AG08395 (cell line): ENCODE measurements at places on chromosomes 1 and 21.

DNA sequence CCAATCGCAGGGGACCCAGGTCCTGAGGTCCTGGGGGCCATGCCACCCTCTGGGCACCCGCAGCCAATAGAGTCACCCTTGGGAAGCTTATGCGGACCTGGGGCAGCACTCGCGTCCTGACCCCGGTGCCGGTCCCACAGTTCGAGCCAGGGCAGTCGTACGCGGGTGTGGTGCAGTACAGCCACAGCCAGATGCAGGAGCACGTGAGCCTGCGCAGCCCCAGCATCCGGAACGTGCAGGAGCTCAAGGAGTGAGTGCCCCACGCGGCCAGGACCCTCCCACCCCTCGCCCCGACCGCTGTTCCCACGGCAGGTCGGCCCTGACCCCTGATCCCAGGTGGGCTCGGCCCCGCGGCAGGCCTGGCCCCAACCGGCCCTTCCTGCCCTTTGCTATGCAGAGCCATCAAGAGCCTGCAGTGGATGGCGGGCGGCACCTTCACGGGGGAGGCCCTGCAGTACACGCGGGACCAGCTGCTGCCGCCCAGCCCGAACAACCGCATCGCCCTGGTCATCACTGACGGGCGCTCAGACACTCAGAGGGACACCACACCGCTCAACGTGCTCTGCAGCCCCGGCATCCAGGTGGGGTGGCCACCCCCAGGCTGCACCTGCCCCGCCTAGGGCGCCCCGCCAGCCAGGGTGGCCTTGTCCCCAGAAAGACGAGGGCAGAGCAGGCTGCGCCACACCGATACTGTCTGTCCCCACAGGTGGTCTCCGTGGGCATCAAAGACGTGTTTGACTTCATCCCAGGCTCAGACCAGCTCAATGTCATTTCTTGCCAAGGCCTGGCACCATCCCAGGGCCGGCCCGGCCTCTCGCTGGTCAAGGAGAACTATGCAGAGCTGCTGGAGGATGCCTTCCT lies 20.5 kb downstream of the COL6A1 start:
- DNase-seq, result no peak

DNA sequence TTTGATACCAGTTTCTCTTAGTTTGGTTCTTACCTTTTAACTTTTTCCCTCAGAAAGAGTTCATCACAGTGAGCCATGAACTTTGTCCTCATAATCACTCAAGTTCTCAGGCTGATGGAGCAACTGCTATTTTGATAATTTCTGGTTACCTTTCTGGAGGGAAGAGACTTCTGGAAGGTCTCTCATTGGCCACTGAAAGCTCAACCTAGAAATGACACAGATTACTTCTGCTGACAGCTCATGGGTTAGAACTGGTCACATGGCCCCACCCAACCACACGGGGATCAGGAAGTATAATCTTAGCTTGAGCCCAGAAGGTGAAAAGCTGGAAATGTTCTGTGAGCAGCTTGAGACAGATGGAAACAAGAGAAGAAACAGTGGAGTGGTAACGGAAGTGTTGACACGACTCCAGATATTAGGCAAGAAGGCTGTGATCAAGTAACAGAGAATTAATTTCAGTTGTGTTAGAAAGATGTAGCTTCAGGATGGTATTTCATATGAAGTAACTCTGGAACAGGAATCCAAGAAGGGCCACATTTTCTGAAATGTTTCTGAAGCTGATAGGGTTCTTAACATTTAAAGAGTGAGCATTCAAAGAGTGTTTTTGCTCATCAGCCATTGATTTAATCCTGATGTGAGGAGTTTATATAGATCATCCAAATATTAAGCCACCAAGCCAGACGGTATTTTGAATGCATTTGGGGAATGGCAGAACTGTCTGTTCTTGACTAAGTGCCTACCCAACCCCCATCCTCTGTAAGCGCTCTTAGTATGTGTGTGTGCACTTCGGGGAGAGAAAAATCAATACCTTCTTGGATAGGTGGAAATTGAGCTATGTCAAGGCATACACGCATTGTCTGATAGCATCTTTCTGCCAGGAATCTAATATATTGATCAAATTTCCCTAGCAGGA lies 21.9 kb upstream of the XPR1 start:
- peak; percentile 22 for DNase-seq

DNA sequence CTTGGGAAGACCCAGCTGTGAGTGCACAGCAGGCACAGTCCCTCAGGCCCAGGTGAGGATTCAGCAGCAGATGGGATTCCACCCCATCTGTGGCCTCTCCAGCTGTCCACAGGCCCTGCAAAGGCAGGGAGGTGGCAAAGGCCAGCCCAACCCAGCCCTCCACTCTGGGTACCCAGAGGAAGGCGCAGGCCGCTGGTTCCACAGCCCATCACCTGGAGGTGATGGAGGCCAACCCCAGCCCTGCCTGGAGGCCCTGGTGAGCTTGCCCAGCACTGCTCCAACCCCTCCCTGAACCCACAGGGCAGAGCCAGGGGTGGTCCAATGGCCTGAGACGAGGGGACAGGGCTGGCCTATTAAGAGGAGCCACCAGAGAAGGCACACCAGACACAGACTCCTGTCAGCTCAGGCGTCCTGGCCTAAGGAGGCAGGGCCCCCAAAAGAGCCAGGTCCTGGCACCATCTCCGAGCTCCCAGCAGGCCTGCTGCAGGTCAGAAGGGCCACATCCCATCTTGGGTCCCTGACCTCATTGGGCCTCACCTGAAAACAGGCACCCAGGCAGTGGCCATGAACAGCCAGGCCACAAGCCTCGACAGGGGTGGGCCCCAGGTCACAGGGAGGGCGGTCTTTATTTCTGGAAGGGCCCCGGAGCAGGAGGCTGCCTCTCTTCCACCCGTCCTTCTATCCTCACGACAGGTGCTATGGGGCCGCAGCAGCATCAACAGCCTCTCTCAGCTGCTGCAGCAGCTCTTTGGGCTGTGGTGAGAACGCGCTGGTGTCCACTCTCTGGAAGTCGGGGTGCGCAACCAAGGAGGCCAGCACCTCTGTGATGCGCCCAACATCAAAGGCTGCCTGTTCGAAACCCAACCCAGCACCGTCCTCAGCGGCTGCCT lies 3.2 kb downstream of the JMJD4 start:
- DNase-seq, result no peak

DNA sequence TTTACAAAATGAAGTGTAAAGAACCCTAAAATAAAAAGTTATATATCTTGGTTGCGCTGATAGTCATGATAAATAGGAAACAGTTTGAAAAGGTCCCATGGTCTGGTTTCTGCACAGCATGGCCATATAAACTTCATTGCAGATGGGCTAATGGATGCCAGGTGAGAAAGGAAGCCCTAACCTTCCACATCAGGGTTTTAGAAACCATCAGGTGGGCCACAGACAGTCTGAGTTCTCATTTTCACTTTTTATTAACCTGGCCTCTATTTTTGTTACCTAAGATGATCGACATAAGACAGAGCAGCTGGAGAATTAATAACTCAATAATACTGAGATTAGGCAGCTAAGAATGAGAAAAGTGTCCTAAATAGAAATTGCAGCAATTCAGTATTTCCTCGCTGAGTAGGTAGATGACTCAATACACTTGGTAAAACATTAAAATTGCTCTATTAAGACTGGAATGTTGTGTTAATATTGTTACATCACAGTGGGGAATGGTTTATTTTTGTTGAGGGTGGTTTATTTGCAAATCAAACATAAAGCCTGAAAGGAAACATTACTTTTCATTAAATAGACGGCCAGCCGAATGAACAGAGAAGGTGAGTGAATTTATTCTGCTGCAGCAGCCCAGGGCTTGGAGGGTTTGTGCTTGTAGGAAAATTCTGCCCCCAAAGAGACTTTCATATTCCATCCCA lies 21.1 kb downstream of the C1orf21 start:
- no peak for DNase-seq

- no peak for DNase-seq
These were observed 587.5 kb upstream of the ADGRL2 start for GRCh38 chr1:81213279-81213678.

DNA sequence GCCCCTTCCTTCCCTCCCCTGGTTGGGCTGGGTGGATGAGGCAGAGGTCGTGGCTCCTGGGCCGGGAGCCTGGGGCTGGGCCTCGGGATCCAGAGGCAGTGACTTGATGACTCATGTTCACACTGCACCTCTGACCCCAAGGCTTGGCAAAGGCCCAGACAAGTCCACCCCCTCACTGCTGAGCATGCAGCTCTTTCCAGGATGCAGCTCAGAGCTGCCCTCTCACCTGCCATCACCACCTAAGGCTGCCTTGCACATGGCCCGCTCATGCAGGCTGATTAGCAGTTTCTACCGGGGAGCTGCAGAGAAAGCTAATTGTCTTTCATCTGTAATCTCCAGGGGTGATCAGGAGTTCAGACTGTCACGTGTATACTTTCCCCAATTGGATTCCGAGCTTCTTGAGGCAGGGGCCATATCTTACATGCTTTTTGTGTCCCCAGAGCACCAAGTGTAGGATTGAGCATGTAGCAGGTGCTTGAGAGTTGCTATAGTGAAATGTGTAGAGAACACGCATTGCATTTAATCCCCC lies 62.1 kb downstream of the LRRN2 start:
- no peak for DNase-seq

GRCh38 chr1:206514813-206515387 lies 7.6 kb downstream of the RASSF5 start:
- DNase-seq, result no peak

DNA sequence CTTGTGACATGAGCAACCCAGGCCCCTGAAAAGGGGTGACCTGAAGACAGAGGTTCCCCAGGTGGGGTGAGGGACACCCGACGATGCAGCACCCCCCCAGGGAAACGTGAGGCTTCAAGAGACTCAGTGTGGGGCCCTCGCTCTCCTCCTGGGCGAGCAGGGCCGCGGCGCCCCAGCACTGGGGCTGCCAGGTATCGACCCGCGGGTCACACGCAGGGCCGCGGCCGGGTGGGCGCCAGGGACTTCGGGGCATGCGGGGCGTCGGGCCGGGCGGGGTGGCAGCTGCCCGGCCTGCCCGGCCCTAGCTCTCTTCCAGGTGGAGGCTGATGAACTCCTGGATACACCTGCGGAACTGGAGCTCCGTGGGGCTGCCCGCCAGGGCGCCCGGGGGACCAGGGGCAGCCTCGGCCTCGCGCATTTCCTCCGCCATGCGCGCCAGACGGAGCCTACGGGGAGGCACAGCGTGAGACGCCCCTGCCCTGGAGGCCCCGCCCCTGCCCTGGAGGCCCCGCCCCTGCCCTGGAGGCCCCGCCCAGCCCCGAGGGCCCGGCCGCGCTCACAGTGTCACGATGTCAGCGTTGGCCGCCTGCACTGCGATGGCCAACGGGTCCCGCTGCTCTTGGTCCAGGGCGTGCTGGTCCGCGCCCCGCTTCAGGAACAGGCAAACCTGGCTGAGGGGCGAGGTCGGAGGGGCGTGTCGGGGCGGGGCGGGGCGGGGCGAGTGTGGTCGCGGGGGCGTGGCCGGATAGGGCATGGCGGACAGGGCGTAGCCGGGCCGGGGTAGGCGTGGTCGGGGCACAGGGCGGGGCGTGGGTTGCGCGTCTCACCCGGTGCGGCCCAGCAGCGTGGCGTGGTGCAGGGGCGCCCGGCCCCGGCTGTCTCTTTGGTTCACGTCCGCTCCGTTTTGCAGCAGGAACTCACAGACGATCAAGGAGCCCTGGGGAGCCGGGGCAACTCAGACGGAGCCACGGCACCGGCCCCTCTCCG lies 13.3 kb downstream of the SCNN1D start:
- DNase-seq, result no peak

DNA sequence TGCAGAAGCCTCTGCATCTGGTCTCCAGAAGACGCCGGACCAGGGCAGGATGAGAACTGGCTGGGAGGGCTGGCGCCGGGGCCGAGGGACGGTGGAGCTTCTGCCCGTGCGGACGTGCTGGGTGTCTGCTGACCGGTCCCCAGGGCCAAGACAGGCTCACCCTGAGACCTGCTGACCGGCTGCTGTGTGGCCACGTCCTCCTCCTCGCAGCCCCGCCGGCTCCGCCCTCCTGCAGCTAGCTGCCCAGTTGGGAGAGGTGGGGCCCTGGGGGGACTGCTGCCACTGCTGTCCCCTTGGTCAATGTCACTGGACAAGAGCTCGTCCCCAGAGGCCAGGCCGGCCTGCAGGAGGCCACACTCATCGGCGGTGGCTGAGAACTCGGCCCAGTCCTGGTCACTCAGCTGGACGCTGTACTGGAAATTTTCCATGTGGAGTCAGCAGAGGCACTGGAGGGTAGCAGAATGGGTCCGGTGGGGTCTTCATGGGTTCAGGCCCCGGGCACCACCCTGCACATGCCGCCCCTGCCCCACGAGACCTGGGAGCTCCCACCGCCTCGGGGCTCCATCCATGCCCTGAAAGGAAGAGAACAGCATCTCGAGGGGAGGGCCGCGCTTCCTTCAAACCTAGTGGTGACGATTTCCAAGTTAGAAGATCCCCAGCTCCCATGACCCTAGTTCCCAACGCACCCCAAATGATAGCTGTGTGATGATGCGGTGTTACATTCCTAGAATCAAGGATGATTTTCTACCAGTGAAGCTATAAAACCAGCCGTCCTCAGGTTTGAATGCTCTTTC lies 1.1 kb downstream of the PERM1 start:
- DNase-seq, result no peak
